ENCODE measurements at places on chromosomes 2 and 18. TPM values are rescaled to one million over a fixed set of nuclear protein-coding genes. Genes with fewer than 3 reads are reported as not detected.

SNRPD1 gene
- 33.3 TPM for total RNA-seq

TRIB2 gene
- 43.5 TPM for total RNA-seq

ZBTB14 gene
- 10.0 TPM for total RNA-seq

ATOH8 gene
- 3.4 TPM for total RNA-seq

CYRIA gene
- total RNA-seq: 19.4 TPM

ADI1 gene
- 48.5 TPM for total RNA-seq

GCKR gene
- 1.8 TPM for total RNA-seq

CHRND gene
- not detected for total RNA-seq

ANKRD29 gene
- total RNA-seq: 0.58 TPM

CCDC74B gene
- total RNA-seq: 2.2 TPM

MC4R gene
- total RNA-seq: not detected

CYTIP gene
- total RNA-seq: 0.82 TPM

GRCh38 chr2:85717308-85718008, 23.3 kb downstream of the GNLY start:
- DNase-seq: no peak

DNA sequence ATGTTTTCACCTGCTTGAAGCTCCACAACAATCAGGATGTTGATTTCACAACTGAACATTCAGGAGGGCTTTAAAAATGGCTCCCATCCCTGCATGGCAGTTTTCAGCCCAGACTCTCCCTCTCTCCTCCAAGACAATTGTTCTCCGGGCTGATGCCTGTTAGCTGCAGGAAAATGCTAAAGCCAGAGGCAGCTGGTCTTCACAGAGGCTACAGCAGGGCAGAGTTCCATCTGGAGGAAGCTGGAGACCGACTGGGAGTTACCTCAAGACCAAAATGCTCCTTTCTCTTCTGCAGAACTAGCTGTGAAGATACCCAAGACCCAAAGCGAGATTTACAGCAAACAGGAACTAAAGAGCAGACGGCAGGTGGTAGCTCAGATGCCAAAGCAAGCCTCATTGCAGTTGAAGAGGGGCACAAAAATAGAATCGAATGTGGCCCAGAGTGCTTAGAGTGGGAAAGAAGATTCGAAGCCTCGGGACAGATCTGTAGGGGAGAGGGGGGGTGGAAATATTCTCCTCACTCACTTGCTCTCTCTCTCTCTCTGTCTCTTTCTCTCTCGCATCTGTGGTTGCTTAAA, 423.6 kb downstream of the ZNF521 start:
- DNase-seq: no peak

DNA sequence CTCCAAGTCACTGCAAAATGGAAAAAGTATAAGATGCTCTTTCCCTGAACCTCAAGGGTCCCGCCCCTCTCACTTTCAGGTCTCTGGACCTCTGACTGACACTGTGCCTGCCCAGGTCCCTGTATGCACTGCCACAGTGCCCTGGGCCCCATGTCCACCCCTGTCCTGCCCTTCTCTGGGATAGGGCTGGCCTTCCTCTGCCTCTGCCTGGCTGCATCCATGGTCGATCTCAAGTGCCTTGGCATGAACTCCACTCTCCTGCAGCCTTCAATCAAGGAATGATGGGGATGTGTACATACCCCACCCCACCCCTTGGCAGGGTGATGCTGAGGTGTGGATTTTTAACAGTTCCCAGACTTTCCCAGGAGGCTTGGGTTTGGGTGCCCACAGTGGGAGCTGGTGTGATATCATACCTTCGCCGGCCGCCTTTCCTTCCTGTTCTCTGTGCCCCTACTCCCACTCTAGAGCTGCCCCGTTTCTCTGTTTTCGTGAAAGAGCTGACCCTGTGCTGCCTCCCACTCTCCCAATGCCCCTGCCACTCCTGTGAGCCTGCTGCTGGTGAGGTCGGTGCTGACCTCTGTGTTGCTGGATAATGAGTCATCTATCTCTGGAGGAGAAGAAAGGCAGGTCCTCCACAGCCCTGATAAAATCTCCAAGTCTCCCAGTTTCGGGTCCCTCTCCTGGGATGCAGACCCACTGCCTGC, 18.9 kb downstream of the PTPN18 start:
- DNase-seq: no peak

DNA sequence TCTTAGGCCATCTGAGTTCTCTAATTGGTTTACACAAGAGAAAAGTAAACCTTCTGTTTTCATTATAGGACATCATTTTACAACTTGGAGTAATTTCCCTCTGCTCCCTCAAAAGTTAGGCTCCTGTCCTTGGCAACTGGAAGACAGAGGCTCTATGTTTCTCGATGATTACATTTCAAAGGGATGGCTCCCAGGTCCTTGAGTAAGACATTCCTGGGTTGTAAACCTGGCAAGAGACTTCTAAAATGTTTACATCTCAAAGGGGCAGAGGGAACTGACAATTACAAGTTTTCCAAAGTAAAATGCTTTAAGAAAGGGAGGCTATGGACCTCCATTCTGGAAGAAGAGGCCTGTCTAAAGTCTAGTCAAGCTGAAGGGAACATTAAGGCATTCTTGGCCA, 268.3 kb upstream of the REG3G start:
- DNase-seq: no peak

GRCh38 chr2:31523871-31524492, 56.8 kb downstream of the SRD5A2 start:
- DNase-seq: peak; percentile 29

DNA sequence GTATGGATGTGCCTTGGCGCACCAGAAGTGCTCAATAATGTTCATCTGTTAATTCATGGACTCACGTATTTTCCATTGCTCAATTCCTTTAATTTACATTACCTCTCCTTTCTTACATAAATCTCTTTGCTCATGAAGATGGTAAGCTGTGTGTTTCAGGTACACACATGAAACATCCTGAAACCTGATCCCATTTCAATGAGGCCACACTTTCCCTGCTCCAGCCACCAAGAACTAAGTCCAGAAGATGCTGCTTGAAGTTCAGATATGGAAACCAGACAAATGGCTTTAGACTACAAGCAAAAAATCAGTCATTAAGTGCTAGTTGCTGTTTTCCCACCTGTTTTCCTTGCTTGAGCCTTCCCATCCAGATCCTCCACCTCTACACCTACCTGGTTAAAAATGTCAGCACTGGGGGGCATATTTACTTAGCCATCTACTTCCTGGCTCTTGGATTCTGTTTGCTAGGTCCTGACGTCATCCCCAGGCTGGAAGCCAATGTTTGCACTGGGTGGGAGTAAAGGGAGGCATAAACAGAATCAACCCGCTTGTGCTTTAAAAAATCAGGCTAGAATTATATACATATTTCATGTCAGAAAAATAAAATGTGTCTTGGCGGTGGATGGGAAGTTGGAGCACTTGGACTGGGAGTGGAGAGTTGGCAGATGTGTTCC, 309.7 kb downstream of the OSR1 start:
- DNase-seq: no peak

GRCh38 chr2:132588576-132588975, 81.4 kb downstream of the LYPD1 start:
- DNase-seq: no peak

- no peak for DNase-seq
These were observed 169.4 kb downstream of the RTP5 start for GRCh38 chr2:242038928-242039341.

GRCh38 chr2:241606186-241606585, 30.8 kb downstream of the THAP4 start:
- DNase-seq: no peak

- DNase-seq: peak; percentile 55
These were observed 6.9 kb upstream of the PARD3B start for GRCh38 chr2:204538182-204539018.

GRCh38 chr2:191499874-191500565, 177.9 kb upstream of the NABP1 start:
- no peak for DNase-seq

GRCh38 chr2:223185638-223186037, 133.6 kb downstream of the KCNE4 start:
- DNase-seq: no peak

DNA sequence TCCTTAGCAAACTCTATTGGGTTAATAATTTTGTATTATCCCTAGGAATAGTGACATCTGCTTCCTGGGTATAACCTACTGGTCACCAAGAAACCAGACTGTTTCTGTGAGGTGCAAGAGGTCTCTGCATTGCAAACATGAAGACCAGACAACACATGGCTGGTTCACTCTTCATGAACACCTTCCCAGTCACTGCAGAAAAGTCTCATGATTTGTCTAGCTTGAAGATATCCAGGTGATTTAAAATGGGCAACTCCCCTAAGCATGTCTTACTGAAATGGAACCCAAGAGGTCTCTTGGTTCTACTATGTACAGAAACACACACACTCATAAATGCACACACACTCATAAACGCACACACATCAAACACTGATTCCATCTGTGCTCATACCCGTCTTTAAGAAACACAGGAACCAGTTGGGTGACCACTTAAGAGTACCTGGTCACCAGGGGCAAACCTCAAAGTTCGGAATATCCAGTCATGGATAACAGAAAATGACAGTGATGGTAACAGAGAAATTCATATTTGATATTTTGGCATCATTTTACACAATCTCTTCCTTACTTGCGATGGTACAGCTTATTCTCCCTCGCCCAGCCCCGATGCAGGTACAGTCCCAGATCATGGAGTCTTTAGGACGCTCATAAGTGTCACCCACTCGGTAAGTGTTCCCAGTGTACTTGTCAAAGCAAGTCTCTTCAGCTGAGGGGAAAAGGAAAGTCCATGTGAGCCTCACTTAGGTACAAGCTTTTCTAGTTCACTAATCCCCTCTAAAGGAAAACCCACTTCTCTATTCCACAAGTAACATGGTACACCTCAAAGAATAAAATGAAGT, 2.9 kb downstream of the FN1 start:
- DNase-seq: no peak

- DNase-seq: peak; percentile 80
These were observed 169.1 kb downstream of the ATAD2B start for GRCh38 chr2:23757686-23758433.

DNA sequence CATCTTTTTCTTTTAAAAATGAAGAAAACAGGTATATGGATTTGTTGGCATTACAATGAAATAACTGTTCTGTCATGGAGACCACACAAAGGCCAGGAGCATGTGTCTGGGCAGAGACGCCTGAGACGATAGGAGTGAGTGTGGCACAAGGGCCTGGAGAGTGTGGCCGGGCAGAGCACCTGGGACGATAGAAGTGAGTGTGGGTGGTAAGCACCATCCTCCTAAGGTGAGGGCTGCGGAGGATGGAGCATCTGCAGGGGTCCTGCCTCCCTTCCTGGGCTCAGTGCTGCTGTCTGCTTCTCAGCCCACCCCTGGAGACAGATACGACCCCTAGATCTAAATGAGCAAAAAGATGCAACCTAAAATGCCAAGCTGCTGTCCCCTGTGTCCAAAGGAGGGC, 184.9 kb downstream of the MYT1L start:
- DNase-seq: no peak

GRCh38 chr2:69043736-69044400, 30.9 kb downstream of the ANTXR1 start:
- DNase-seq: no peak

DNA sequence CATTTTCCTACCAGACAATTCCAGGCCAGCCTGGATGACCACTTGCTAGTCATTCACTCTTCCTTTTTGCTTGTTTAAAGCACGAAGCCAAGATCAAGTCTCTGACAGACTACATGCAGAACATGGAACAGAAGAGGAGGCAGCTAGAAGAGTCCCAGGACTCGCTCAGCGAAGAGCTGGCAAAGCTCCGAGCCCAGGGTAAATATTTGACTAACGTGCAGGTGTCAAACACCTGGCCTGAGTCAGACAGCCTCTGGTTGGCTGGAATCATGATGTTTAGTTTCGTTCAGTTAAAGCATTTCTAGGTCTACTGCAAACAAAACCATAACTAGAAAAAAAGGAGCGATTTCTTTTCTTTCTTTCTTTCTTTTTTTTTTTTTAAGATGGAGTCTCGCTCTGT, 44.2 kb upstream of the LYPD6B start:
- no peak for DNase-seq

GRCh38 chr2:84931384-84931821, 25.9 kb downstream of the TMSB10 start:
- no peak for DNase-seq

DNA sequence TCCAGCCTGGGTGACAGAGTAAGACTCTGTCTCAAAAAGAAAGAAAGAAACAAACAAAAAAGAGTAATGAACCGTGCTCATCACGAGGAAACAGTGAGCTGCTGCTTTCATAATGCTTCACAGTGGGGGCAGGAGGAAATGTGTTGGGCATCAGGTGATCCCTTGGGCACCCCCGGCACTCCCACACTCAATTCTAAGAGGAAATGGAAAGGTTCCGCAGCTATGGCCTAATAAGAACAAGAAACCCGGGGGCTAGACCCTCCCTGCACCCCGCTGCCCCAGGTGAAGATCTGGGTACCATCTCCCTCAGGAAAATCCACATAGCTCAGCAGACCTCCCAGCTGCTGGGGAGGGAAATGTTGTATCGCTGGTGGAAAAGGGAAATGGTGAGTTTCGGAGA, 118.9 kb downstream of the LPIN1 start:
- no peak for DNase-seq

- DNase-seq: no peak
These were observed 148.5 kb upstream of the DNMT3A start for GRCh38 chr2:25490217-25490616.

GRCh38 chr2:24822049-24822706, 29.0 kb downstream of the CENPO start:
- DNase-seq: no peak

- no peak for DNase-seq
These were observed 8.5 kb downstream of the CEP76 start for GRCh38 chr18:12694032-12694431.

DNA sequence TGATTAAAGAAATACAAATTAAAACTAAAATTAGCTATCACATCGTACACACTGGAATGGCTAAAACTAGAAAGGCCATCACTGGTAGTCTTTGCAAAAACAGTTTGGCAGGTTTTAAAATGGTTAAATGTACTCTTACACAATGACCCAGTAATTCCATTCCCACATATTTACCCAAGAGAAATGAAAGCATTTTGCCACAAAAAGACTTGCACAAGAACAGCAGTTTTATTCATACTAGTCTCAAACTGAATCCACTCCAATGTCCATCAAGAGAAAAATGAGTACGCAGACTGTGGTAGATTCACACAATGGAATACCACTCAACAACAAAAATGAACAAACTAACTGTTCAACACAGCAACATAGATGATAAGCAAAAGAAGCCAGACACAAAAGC, 29.1 kb downstream of the SP140L start:
- no peak for DNase-seq
